ENCODE measurements at places on chromosomes 5 and 9.

DNA sequence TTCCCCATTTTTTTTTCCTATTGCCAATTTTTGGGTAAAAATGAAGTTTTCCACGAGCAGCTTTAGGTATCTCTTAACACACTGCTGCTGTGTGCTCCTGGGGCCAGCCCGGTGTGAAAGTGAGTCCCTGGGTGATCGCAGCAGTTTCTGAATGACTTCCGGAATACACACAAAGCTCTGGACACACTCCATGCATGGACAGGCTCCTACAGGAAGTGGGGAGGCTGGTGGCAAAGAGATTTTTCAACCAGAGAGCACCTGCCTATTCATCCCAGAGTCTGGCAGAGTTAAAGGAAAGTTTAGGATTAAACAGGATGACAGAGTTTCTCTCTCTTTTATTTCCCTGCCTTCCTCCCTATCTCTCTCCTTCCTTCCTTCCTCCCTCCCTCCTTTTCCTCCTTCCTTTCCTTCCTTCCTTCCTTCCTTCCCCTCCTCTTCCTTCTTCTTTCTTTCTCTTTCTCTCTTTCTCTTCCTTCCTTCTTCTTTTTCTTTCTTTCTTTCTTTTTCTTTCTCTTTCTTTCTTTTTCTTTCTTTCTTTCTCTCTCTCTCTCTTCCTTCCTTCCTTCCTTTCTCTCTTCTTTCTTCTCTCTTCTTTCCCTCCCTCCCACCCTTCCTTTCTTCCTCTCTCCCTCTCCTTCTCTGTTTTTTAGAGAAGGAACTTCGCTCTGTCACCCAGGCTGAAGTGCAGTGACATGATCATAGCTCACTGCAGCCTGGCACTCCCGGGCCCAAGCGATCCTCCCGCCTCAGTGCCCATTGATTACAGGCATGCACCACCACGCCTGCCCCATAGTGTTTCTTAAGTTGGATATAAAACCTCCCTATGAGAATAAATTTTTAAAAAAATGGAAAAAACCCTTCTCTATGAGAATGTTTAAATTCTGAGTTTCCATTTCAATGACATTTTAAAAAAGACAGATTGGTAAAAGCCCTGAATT is 38.7 kb upstream of the UBTD2 start:
- DNase-seq, result peak; percentile 85

GRCh38 chr5:78760366-78760765 is 111.8 kb upstream of the LHFPL2 start:
- DNase-seq, result no peak

- DNase-seq, result no peak
These were observed 1011.5 kb upstream of the ACO1 start for GRCh38 chr9:31372799-31373587.

GRCh38 chr5:125579182-125579581 is 832.7 kb upstream of the ZNF608 start:
- peak; percentile 77 for DNase-seq

- no peak for DNase-seq
These were observed 553.8 kb upstream of the CDH9 start for GRCh38 chr5:27592231-27592630.

GRCh38 chr5:83220331-83220730 is 143.0 kb downstream of the XRCC4 start:
- no peak for DNase-seq

GRCh38 chr5:180785121-180785781 is 17.4 kb downstream of the MGAT1 start:
- no peak for DNase-seq

- no peak for DNase-seq
These were observed 281.4 kb downstream of the DMRT2 start for GRCh38 chr9:1331546-1332038.

GRCh38 chr9:38619556-38620447 is 594 bp downstream of the ANKRD18A start:
- peak; percentile 30 for DNase-seq

DNA sequence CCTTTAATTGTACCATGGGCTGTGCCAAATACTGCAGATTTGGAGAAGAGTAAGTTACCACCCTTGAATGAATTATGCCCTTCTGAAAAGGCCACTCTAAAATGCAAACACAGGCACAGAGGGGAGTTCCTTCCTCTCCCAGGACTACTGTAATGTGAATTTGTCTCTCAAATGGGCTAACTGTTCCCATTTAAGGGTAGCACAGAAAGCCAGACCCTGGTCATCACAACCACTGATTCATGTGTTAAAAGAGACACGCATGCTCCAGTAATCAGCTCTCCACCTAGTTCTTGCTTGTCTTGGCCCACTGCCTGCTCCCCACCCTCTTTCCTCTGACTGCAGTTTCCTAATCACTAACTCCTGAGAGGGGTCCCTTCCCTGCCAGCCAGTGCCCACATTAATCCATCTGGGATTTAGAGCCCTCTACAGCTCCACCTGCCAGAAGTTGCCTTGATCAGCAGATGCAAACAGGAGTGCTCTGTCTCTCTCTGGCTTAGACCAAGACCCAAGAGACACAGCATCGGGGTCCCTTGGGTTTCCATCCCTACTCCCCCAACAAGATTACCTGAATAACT is 382.4 kb downstream of the TMEM167A start:
- peak; percentile 5 for DNase-seq
